GM23338 (cell line): ENCODE measurements at places on chromosomes 7 and 10.

- no peak for DNase-seq
Observed at GRCh38 chr7:1085910-1086421, 1.9 kb upstream of the GPER1 start.

- DNase-seq = no peak
Observed at GRCh38 chr7:95095259-95095965, 188.0 kb downstream of the PPP1R9A start.

DNA sequence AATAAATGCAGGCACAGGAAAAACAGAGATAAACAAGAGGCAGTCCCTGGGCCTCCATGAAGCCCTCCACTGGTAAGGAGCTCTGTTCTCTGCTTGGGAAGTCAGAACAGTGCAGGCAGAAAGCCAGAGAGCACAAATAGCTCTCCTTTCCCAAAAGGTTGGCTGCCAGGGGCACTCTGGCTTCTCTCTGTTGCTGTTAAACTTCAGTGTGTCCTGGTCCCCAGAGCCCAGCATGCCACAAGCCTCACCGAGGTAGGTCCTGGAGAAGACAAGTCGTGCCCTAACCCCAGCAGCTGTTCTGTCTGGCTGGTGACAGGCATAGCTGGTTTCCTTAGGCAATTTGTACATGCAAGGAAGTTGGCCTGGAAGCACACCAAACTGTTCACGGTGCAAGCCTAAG is 17.3 kb downstream of the SLC16A12 start:
- DNase-seq = no peak

DNA sequence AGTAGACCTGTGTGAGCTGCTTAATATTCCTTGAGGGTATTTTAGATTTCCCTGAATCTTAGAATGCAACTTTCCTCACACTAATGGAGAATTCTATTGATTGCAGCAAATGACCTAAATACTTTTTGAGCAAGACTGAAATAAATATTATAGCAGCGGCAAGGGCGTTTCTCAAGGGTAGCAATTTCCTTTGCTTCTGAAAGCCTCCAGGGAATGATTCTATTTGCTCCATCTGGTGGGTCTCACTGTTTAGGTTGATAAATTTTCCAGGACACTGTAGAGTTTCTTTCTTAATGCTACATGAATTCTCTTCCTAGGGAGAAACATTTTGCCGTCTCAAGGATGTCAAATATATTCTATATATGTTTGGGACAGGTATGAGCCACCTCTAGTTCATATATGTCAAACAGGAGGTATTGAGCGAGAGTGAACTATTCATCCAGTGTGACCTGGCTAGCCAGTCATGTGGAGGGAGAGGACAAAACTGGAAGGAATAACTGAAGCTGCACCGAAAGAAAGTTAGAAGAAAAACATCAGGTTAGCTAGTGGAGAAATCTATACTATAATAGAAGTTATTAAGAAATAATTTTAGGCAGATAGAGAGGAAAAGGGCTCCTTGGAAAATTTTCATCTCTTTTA is 57.9 kb upstream of the FZD8 start:
- no peak for DNase-seq

DNA sequence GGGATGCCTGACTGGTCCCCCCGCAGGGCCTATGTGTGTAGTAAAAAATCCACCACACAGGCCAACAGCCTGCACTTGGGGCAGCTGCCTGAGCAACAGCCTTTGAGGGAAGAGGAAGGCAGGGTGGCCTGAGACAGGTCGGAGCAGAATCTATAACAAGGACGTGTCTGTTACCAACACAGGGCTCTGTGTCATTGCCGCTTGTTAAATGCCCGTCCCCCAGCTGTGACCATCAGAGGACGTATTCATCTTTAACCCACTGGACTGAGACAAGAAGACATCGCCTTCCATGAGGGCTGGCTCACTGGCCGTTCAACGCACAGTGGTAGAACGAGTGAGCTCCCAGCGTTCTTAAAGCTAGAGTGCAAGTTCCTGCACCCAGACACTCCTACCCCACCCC is 7.8 kb downstream of the PDIA4 start:
- no peak for DNase-seq

DNA sequence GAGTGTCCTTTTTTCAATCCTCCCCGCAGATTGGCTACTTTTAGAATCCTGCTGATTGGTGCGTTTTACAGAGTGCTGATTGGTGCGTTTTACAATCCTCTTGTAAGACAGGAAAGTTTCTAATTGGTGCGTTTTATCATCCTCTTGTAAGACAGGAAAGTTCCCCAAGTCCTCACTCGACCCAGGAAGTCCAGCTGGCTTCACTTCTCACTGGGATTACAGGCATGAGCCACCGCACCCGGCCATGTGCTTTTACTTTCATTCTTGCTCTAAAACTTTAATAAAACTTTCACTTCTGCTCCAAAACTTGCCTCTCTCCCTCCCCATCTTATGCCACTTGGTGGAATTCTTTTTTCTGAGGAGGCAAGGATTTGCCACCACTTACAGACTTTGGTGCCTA is 17.0 kb upstream of the WAPL start:
- DNase-seq = no peak
